ENCODE measurements at places on chromosomes 1 and 21.

- DNase-seq: no peak
Measured at GRCh38 chr1:161074676-161075368, 5.1 kb upstream of the ARHGAP30 start.

DNA sequence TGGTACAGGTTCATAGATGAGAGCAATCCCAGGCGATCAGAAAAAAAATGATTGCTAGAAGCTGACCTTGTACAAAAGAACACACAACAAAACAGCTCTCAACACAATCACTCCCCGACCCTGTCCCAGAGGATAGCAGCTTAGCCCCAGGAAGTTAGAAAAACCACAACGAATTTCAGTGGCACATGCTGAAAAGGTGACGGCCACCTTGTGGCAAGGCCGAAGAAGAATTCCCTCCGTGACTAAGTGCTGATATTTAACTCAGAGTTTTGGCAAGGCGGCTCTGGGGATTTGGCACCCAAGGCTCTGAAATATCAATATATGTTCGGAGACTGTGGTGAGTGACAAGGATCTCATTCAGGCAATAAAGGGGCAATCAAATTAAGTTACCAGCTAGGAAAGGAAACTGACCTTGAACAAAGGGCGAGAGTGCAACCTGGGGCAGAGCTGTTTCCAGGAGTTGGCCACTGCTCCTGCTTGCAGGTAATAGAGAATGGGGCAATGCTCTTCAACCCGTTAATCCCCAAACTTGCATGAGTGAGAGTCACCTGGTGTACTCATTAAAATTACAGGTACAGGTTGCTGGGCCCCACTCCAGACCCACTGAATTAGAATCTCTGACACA lies 96.2 kb downstream of the BEND5 start:
- no peak for DNase-seq

DNA sequence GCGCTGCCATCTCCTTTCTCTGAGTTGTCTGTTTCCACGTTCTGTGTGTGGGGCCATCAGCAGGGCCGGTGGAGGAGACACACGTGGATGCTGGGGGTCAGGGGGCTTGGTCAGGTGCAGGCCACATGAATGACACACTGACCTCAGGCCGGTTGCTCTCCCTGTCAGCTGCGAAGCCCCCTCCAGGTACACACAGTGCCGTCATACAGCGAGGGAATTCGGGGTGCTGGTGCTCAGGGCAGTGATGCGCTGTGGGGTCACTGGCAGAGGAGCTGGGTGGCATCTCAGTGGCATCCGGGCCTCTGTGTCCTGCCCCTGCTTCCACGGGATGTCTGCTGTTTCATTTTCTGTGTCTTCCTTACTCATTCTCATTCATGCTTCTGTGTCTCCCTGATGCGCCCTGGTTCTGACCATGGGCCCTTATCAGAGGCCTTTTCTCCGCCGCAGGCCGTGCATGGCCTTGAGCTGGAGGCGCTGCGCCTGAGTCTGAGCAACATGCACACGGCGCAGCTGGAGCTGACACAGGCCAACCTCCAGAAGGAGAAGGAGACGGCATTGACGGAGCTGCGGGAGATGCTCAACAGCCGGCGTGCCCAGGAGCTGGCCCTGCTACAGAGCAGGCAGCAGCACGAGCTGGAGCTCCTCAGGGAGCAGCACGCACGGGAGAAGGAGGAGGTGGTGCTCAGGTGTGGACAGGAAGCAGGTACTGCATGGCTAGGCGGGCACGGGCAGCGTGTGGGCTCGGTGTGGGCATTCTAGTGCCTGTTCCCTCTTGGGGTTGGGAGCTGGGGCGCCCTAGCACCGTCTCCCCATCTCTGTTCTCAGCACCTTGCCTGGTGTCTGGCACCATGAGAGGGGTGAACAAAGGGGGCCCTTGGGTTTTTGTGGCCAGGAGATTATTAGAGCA lies 22.6 kb downstream of the PCNT start:
- no peak for DNase-seq

DNA sequence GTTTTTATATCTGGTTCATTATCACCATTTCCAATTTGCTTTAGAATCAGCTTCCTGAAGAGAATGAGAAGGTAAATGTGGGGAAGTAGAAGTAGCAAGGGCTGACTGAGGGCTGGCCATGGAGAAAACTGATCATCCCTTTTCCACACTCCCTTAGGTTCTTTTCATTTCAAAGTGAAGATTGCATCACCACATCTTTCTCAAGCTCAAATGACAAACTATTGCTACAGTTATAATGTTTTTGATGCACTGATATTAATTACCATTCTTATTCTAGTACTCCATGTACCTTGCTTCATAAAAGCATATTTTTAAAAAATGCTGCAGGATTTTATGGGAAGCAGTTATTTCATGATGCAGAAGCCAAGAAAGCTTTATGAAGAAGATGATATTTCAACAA lies 7.9 kb upstream of the AK5 start:
- DNase-seq: no peak
